ENCODE measurements at places on chromosomes 2 and 18.
A peak's percentile ranks its signal among the peaks of the same experiment; 100 is the strongest.

DNA sequence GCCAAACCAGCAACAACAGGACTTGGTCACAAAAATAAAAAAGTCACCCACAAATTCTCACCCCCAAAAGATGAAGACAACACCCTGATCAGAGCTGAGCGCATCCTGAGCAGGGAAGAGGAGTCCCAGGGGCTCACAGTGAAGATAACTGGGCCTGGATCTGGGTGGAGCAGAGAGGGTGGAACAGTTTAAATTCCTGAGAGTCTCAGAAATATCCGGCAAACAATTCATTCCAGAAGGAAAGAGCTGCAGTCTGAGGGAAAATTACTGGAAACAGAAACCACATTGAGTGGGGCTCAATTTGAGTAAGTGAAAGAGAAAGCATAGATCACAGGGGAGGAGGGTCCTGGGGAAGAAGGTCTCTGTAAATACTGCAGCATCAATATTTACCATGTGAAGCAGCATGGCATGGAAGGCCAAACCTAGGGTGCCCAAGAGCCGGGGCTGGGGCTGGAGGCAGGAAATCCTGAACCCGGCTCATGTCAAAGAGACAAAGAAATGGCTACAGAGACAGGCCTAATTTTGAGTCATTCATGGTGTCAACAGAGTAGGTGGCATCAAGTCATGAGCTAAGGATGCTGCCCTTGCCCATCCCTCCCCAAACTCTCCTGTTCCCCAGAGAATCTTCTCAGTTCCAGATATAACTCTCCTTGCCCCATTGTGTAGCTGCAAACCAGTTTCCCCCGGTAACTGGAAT is 61.4 kb upstream of the ZBTB7C start:
- DNase-seq = no peak

GRCh38 chr2:187550857-187551256 is 3.4 kb downstream of the TFPI start:
- DNase-seq = no peak

- no peak for DNase-seq
These were observed 668.2 kb upstream of the PKDCC start for GRCh38 chr2:41379496-41380221.

DNA sequence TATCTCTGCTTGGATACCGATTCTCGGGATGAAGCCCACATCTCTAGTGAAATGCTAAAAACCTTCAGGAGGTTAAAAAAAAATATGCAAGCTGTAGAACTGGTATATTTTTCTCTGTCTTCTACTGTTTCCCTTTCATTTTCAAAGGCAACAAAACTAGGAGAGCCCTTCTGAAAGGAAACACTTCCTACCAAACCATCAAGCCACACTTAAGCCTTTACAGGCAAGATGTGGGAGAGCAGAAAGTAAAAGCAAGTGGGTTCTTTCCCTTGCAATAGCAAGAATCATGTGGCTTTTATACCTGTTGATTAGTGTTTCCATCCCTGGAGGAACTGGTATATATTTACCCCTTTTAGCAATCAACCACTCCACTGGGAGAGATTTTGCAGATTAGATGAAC is 147.9 kb upstream of the ACAA2 start:
- no peak for DNase-seq

GRCh38 chr18:46680784-46681695 is 24.0 kb upstream of the LOXHD1 start:
- DNase-seq = no peak

GRCh38 chr18:79068341-79068936 is 755 bp upstream of the ATP9B start:
- DNase-seq = no peak

- DNase-seq = no peak
These were observed 149.4 kb upstream of the SLC1A4 start for GRCh38 chr2:64839844-64840243.

DNA sequence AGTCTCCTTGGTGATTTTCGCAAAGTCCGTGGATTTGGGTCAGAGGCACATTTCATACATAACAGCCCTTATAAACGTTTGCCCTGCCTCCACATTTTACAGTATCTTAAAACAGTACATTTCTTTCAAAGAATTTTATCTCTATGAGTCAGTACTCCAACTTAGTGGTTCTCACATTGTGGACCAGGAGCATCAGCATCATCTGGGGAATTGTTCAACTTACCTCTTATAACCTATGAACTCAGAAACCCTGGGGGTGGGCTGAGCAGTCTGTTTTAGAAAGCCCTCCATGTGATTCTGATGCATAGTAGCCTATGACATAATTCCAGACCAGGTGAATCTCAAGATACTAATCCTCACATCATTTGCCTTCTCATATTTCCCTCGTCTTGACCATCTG is 12.4 kb downstream of the SUPT7L start:
- DNase-seq = no peak

GRCh38 chr2:99819766-99820165 is 322.6 kb downstream of the AFF3 start:
- no peak for DNase-seq

DNA sequence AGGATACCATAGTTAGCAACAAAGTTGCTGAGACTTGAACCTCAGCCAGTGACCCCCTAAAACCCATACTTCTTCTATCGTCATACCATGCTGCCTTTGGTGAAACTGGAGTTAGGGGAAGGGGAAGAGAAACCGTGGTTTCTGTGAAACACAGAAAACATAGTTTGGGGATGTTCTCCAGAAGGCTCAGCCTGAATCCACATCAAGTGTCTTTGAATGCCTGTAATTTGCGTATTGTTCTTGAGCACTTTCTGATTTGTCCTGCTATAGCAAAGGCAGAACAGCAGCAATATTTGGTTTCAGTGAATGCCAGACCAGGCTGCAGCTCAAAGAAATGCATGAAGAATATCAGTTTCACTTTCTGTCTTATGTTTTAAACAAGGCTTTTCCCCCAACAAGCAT is 258.7 kb downstream of the TTC32 start:
- no peak for DNase-seq

DNA sequence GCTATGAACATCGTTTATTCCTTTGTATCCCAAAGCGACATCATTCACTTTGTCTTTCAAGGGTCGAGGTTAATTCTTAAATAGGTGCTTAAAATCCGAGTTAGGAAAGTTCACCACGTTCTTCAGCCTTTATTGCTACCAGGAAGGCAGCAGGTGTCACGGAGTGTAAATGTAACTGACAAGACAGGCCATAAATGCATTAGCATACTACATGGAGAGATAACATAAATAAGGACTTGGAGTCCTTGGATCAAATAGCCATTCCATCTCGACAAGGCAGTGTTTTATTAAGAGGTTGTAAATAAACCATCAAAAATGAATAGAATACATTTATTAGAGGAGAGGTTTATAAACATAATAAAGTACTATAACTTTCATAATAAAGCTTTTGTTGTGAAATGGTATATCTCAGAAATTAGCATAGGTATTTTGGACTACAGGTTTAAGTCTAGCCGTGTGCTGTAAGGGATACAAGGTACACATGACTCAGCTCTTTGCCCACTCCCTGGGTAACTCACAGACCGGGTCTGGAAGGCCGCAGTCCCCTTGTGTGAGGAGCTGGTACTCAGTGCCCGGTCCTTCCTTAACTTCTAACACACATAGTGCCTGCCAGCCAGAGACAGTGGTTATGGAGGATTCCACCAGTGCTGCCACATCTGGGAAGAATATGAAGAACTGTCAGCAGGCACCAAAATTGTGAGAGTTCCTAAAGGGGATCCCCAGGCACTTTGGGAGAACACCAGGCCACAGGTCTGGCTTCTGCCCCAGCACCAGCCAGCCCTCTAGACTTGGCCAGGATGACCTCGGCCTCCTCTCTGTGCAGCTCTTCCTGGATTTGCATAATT is 29.4 kb downstream of the CAPN13 start:
- DNase-seq = no peak

- no peak for DNase-seq
These were observed 86.1 kb upstream of the KYNU start for GRCh38 chr2:142791335-142791734.

- no peak for DNase-seq
These were observed 77.9 kb upstream of the GLS start for GRCh38 chr2:190802626-190803209.

GRCh38 chr2:149183187-149183586 is 144.7 kb downstream of the LYPD6B start:
- DNase-seq = no peak

- peak; percentile 76 for DNase-seq
These were observed 65.9 kb upstream of the RPL31 start for GRCh38 chr2:100936070-100936741.

GRCh38 chr2:9263428-9263827 is 56.8 kb downstream of the ASAP2 start:
- DNase-seq = no peak

DNA sequence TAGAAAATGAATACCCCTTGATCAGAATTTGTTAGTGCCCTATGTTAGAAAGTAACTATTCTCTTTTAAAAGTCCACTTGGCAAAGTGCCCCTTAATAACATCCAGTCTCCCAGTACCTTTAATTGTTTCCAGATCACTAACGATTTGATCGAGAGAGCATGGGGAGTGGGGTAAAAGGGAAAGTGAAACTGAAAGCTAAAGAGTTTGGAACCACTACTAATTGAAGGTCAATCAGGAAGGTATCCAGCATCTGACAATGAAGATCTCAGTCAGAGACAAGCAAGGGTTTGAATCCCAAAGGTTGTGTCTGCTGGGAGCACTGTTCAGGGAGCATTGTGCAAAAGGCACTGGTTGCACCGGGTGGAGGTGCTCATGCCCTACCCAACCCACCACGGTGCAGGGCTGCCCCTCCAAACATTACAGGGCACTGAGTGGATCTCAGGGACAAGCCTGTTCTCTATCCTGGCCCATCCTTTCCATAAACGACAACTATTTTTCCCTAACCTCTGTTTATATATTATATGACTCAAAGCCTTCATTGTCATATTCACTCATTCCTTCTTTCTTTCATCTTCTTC is 14.6 kb upstream of the RIT2 start:
- peak; percentile 3 for DNase-seq

- DNase-seq = no peak
These were observed 49.0 kb upstream of the SP3 start for GRCh38 chr2:174014011-174014698.

DNA sequence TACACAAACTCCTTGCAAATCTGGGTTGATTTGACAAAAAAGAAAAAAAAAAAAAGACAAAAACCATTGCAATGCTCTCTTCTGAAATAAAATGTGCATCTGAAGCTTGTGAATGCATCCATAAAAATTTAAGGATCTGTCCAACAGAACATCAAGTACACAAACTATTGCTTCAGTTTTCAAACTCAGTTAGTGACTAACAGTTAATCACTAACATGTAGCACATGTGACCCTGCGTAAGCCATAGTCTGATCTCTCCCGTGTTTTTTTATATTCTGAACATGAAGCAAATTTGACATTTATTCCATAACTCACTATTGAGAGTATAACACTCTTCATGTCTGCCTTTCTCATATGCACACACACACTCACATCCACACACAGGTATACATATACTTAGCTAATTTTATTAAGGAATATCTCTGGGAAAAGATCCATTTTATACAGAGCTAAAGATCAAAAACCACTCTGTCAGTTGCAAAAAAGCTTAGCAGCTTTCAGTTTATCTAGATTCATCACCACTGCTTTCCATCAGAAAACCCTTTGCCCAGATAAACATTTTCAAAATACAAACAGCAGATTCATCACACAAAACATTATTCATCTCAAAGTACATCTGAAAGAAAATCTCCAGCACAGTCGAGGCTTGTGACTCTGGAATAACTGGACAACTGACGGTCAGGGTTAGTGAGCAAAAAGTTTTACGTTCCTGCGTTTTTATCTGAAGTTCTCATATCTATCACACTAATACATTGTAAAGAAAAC is 1000.4 kb upstream of the ACVR2A start:
- peak; percentile 7 for DNase-seq

GRCh38 chr2:59530258-59530657 is 1023.2 kb downstream of the BCL11A start:
- DNase-seq = no peak

- DNase-seq = no peak
These were observed 6.2 kb downstream of the CXCR4 start for GRCh38 chr2:136111711-136112110.

DNA sequence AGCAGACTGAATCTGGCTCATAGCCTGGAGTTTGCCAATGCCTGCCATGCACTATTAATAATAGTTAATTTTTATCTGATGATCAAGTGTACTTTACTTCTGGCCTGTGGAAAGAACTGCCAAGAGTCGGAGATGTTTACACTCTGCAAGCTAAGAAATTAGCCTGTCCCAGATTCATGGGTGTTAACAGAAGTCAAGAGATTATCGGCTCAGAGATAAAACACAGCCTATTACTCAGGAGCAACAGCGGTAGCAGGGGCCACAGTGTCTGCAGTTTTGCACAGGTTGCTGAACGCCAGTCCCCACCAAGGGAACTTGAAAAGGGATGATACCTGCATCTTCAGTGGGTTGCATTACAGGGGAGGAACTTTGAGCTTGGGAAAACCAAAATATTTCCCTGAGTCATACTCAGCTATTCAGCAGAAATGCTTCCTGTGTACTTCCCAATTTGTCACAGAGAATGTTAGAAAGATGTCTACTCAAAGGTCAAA is 4.3 kb upstream of the ADI1 start:
- DNase-seq = peak; percentile 4

DNA sequence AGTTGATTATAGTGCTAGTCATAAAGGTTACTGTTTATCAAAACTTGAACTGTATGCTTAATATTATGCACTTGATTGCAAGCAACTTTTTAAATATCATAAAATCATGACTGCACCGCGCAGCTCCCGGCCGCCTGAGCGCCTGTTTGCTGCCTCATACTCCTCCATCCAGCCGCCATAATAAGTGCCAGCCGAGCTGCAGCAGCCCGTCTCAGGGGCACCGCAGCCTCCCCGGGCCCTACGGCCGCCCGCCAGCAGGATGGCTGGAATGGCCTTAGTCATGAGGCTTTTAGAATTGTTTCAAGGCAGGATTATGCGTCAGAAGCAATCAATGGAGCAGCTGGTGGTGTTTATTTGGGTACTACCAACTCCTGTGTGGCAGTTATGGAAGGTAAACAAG is 337.2 kb downstream of the PAX3 start:
- no peak for DNase-seq

DNA sequence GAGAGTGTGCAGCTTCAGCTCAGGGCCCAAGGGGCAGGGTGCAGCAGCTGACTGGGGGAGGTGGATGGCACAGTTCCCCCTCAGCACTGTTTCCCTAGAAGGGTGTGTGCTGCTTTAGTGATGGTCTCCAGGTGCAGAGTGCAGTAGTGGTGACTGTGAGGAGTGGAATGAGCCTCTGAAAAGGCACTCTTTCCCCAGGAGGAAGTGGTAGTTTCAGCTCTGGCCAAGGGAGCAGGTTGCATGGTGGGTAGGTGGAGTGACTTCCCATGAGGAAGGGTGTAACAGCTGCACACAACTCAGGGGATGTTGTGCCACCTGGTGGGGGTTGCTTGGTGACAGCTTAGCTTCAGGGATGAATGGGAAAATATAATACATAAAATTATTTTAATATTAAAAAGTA is 251.5 kb upstream of the NXPH2 start:
- DNase-seq = no peak

- no peak for DNase-seq
These were observed 42.7 kb downstream of the UBE2F start for GRCh38 chr2:238009563-238009962.
